ENCODE measurements at places on chromosomes 4 and X.

DNA sequence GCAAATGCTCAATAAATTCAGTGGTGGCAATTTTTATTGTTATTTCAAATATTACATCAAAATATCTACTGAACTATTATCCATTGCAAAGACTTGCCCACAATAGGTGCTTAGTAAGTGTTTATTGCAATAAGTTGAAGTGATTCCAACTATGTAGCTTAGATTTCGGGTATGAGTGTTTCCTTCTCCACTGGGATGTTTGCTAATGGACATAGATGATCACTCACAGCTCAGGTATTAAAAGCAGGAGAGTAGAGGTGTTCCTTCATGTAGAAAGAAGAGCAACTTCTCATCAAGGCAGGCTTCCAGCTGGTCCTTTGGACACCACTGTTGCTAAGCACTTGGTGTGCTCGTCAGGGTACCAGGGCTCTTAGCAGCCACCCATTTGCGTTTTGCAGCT is 66.3 kb upstream of the MTM1 start:
- no peak for DNase-seq

GRCh38 chrX:71563921-71564320 is 14.3 kb upstream of the GCNA start:
- DNase-seq: no peak

- no peak for DNase-seq
Measured at GRCh38 chrX:153863251-153863991, 22.6 kb downstream of the L1CAM start.

GRCh38 chr4:17761062-17761461 is 20.4 kb downstream of the FAM184B start:
- DNase-seq: no peak

- no peak for DNase-seq
Measured at GRCh38 chr4:174040287-174040686, 243.2 kb downstream of the FBXO8 start.

DNA sequence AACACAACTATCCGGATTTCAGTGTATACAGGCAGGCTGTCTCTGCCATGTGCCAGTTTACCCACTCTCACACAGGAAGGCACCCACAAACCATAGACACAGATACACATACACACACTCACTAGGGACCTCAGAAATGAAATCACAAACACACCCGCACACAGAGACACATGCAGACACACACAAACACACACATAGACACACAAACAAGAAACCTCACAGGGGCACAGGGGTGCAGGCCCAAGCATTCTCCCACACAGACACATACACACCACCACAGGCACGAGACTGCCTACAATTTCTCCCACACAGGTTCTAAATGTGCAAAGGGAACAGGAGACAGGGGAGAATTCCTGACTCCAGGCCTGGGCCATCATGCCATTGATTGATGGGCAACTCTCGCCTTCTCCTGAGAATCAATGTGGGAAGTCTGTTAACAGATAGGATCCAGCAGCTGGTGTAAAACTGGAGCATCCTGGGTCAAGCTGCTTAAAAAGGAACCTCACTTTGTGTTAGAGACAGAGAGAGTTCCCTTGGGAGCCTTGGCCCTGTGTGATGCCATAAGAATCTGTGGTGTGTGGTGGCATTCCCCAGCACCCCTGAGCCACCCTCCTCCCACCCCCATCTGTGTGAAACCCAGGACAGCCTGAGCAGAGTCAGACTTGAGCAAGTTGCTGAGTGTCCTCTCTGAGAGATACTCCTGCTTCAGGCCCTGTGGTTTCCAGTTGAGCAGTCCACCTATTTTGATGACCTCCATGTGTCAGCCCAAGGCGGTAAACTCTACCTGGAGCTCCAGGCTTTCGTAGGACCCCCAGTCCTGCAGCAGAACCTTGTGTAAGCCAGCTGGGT is 33.9 kb downstream of the NBDY start:
- no peak for DNase-seq

DNA sequence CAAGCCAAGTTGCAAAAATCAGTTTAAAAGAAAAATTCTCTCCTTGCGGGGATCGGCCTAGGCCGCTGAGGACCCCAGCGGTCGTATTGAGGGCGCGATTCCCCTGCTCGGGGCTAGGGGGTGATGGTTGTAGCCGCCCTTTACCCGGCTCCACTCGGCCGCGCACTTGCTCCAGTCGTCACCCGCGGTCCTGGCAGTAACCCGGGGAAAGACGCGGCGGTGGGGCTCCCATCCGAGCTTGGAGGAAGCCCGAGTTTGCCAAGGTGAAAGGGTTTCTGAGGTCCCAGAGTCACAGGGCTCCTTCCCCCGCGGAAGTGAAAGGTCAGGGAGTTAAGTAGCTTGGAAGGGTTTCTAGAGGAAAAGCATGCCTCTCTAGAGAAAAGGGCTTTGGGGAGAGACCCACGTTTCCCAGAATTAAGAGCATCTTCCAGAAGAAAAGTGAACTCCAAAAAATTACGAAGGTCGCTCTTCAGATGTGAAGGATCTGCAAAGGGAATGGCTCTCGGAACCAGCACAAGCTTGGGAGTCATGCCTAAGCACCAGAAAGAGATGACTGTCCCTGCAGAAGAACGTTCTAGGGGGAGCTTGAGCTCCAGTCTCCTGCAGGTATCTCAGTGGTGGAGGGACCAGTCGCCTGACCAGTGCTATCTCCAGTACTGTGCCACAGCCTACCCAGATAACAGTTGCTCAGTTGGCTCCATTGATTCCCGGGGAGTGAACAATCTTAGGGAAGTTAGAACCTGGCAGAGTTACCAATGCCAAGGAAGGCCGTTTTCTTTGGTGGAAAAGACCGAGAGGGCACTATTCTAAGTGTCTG is 875 bp downstream of the LAP3 start:
- no peak for DNase-seq

GRCh38 chrX:23819385-23820234 is 36.6 kb downstream of the SAT1 start:
- DNase-seq: no peak

DNA sequence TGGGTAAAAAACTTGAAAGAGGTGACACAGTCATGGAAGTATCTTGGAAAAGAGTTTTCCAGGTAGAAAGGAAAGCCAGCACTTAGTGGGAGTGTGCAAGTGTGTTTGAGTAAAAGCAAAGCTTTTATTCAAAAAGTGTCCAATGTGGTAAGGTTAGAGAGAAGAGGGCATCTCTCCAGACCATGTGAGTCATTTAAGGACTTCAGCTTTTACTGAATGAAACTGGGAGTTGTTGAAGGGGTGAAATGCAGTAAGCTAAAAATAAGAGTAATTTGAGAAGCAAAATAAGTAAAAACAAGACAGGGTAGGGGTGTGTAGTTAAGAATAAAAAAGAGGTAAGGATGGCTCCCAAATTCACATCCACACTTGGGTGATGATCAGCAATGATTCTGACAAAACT is 238.9 kb downstream of the SLC7A11 start:
- DNase-seq: no peak

DNA sequence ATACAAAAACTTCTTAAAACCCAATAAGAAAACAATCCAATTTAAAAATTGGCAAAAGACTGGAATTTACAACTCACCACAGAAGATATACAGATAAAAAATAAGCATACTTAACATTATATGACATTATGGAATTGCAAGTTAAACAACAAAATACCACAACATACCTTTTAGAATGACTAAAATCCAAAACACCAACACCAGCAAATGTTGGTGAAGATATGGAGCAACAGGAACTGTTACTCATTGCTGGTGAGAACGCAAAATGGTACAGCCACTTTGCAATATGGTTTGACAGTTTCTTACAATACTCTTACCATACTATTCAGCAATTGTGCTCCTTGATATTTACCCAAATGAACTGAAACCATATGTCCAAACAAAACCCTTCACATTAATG is 112.4 kb downstream of the ADGRL3 start:
- DNase-seq: no peak

DNA sequence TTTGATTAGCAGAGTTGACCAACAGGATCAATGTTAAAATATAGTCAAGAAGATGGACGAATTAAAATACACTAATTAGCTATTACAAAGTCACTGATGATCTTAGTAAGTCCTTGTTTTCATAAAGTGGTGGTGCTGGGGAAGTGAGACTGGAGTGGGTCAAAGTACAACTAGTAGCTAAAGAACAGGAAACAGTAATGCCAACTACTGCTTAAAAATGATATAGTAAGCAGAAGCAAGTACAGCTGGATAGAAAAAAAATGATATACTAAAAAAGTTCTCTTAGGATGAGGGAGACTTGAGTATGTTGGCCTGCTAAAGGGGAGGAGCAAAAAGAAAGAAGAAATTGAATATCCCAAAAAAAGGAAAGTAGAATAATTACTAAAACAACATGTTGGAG is 580.8 kb upstream of the FTHL17 start:
- no peak for DNase-seq

DNA sequence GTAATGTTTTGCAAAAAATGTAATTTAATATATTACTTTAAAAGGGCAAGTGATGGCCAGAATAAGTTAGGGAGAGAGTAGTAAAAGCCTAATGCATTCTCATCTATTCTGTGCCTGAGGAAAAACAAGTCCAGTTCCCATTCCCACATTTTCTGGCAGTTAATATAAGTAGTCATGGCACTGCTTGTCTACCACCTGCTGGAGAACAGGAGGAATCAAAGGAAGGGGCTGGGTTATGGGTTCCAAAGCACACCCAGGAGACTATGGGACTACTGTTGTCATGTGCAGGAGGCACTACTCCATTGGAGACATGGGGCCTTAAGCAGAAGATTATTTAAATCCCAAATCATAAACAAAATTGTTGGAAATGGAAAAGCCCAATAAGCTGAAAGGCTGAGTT is 2618.6 kb downstream of the ARAP2 start:
- DNase-seq: no peak

DNA sequence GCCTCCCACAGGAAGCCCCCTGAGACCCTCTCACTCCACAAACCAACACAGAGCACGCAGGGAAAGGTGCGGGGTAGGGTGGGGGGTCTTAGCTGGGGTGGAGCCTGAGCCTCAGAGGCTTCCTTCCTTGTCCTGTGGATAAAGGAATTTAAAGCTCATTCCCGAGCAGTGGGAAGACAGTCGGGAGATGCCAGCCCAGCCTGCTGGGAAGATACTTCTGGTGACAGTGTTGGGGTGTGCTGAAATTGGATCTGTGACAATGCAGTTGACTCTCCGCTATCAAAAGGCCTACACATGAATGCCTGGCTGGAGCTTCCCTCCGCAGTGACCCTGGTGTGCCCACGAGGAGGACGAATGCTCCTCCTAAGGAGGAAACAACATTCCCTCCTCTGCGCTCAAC is 45.5 kb downstream of the JAKMIP1 start:
- DNase-seq: no peak

- no peak for DNase-seq
Measured at GRCh38 chr4:123980736-123981300, 584.2 kb downstream of the SPRY1 start.

- DNase-seq: no peak
Measured at GRCh38 chr4:39792529-39792928, 94.6 kb downstream of the UBE2K start.

GRCh38 chr4:19030536-19030935 is 1009.0 kb upstream of the LCORL start:
- DNase-seq: no peak

- DNase-seq: no peak
Measured at GRCh38 chr4:38868059-38868960, 704 bp downstream of the FAM114A1 start.

DNA sequence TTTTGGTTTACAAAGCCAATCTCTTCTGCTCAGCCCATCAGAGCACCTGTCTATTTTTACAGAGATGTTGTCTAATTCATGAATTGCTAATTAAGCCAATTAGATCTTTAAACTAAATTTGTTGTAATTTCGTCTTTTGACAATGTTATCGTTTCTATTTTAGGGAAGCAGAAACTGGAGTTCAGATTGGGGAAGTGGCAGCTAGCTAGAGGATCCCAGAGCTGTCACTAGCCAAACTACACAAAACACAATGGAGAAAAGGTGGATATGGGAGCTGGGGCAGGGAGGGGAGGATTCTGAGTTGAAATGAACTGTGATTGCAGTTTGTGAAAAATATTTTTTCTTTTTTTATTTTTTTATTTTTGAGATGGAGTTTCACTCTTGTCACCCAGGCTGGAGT is 35.8 kb downstream of the CASP3 start:
- DNase-seq: no peak

- DNase-seq: no peak
Measured at GRCh38 chr4:181688872-181689271, 554.3 kb upstream of the TENM3 start.

DNA sequence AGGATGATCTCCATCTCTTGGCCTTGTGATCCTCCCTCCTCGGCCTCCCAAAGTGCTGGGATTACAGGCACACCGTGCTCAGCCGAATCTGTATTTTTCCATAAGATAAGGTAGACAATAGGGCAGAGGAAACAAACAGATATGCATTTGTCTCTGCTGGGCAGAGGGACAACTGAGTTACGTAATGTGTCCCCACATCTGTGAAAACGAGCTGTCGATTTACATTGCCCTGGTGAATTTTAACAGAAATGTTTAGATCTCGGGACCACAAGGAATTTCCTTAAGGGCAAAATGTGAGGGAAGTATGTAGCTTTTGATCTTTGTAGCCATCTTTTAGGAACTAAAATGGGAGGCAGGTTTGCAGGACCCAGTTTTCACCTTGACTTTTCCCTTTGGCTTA is 189.7 kb downstream of the TRIML1 start:
- DNase-seq: no peak

- DNase-seq: no peak
Measured at GRCh38 chrX:118558926-118559325, 63.3 kb downstream of the DOCK11 start.

DNA sequence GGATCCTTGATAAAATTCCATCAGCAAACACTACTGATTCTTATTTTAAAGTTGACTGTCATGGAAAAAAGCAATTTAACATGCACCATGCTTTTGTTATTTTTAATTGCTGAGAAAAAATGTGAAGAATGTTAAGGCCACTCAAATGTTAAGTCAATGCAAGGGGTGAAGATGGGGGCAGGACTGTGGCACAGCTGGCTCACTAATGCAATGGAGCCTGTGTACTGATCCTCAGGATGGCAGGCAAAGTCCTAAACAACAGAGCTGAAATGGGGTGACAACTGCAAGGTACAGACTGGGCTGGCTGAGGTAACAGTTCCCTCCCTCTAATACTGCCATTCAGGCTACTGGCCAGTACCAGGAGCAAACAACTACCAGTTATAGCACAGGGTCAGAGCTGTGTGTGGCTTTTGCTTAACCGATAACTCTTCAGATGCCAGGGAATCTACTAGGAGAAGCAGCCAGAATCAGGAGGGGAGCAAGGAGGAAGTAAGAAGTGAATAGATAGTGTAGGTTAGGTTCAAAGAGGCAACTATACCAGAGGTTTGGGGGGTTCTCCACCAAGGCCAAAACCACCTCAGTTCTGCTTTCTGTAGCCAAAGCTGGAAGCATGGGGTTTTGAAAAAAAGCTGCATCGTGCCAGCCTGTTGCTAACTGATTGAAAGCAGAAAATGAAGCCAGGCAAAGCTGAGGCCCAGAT is 372.6 kb downstream of the OPHN1 start:
- DNase-seq: no peak

- no peak for DNase-seq
Measured at GRCh38 chr4:101232074-101232776, 115.1 kb downstream of the PPP3CA start.

- DNase-seq: peak; percentile 41
Measured at GRCh38 chrX:48934581-48935300, 15.9 kb upstream of the PIM2 start.

DNA sequence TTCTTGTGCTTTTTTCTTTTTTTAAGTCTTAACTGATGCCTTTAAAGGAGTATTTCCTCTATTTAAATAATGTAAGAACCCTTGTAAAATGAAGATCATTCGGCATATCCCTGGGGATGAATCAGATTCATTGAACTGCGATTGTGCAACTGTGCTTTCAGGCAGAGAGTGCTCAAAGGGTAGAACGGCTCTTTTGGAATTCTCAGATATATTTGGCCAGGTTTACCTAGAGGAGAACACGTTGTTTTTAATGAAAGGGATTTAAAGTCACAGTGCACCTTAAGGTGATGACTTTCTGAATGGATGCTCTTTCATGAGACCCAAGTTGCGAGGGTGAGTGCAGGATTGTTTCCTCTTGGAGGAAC is 51.6 kb upstream of the ELOVL6 start:
- DNase-seq: no peak
